ENCODE measurements at places on chromosomes 12 and 14. TPM values are rescaled to one million over a fixed set of nuclear protein-coding genes. Genes with fewer than 3 reads are reported as not detected.
A peak's percentile ranks its signal among the peaks of the same experiment; 100 is the strongest.

- no peak for ATAC-seq
Observed at GRCh38 chr12:24366514-24366913, 417.0 kb upstream of the SOX5 start.

DNA sequence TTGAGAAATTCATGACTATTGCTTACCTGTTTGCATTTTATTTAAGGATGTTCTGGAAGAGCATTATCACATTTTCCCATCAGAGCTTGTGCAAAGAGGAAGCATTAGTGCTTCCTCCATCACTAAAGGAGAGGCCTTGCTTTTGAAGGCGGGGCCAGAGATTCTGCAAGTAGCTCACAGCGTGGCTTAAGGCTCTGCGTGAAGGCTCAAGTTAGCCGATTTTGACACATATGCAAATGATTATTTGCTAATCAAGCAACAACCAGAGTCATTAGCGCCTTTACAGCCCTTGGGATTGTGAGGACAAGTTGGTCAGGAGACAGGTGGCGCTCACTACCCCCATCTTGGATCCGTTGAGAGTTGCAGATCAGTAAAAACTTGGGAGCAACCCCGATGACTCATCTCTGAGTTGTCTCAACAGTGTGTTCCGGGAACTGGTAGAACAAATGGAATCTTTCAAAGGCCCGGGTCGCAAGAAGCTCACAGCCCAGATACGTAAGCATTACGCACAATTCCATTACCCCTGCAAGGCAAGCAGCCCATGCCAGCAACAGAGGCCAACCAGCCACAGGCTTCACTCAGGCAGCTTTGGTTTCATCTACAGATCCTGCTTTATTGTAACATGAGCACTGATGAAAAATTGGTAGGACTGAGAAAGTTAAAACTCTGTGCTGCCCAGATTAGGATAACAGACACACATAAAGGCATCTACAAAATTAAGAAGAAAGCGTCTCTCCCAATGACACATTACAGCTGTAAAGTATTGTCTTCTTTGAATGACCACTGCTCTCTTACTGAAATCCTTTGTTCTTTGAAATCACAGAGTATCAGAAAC is 34.9 kb upstream of the SPTSSA start:
- ATAC-seq = no peak

DNA sequence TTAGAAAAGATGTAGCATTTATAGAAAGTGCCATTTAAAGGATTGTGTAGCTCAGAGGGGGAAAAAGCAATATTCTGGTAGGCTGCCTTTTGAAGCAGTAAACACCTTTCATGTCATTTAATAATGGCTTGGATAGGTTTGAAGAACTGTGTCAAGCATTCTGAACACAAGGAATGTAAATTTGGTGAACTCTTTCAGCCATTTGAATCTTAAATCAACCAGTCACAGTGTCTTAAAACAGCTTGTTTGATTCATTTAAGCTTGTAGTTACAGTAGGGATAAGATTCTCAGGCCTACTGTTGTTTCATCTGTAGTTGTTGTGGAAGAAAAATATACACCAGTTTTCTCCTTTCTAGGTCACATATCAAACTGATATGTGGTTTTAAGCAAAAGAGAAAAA is 299.4 kb upstream of the NOVA1 start:
- ATAC-seq = no peak

- ATAC-seq = no peak
Observed at GRCh38 chr14:63030113-63030512, 15.1 kb downstream of the KCNH5 start.

DNA sequence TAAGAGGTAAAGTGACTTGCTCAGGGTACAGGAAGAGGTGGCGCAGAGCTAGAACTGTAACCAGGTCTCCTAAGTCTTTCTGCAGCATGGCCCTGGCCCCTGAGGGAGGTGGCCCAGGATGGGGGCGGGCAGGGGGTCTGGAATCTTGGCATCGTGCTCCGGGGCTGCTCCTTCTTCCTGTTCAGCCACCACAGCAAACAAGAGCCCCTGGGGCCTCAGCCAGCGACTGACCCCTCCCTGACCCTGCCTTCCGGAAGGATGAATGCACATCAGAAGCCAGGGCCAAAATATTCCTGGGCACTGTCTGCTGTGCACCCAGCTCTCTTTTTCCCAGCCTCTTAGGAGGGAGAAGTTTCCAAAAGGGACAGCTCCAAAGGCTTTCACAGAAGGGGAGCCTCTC is 242.8 kb downstream of the DPF3 start:
- no peak for ATAC-seq

DNA sequence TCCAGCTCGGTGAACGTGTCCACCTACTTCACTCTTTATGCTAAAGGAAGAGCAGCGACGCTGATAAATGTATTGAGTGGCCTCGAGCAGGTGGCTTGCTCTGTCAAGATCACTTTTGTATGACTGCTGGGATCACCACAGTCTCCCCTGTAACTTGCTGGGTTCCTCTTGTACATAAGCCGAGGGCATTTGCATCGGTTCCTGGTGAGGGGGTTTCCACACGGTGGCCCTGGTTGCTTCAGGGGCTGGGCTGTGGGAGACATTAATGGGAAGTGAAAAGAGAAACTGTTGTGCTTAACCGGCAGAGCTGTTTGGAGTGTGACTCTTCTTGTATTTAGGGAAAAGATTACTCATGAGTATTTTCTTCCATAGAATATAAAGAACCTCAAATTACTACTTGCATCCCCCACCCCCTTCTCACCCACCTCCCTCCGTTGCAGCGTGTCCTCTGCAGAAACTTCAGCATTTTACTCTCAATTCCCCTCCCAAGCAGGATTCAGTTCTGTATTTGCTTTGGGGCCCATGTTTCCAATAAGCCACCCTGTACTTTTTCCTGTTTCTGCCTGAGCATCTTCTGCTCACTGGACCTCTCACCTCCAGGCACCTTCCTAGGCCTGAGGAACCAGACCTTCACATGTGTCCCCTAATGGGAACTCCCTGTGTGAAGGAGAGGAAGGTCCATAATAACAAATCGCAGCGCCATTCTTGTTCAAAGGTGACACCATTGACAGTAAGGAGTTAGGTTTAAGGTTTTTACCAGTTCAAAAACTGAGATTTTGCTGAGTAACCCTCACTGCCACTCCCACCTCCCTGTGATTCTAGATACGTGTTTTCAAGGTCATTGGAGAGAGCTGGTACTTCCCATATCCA is 187.0 kb downstream of the ETV6 start:
- peak; percentile 79 for ATAC-seq

GRCh38 chr12:79233341-79233781 is 368.8 kb downstream of the SYT1 start:
- no peak for ATAC-seq

Gene FOXG1
- total RNA-seq = not detected

Gene TAOK3
- total RNA-seq = 56.2 TPM

Gene WNT1
- total RNA-seq = not detected

All from activated T-helper 17 cell treated with anti-CD3 and anti-CD28 coated beads, Interleukin-2, amount 50 U/mL, for 72 hours (primary cell).